Progenitor cell of endocrine pancreas (in vitro differentiated cells): ENCODE measurements at places on chromosomes 2 and 18.

GRCh38 chr2:212360068-212360460 is 178.5 kb downstream of the ERBB4 start:
- no peaks in the 10 kb centered on the region for H3K36me3 ChIP-seq
- no peaks in the 10 kb centered on the region for H3K27me3 ChIP-seq
- no peak overlapping the region for H3K4me3 ChIP-seq
- H3K27ac ChIP-seq: peak overlapping the region; percentile 80
- no peak for DNase-seq

GRCh38 chr18:58559427-58560186 is 69.3 kb downstream of the ALPK2 start:
- no peaks in the 10 kb centered on the region for H3K36me3 ChIP-seq
- H3K4me3 ChIP-seq: no peak overlapping the region
- peaks cover 14% of the 10 kb centered on the region for H3K27me3 ChIP-seq
- H3K4me1 ChIP-seq: peaks cover 8% of the 10 kb centered on the region
- DNase-seq: no peak
- H3K27ac ChIP-seq: no peak overlapping the region

DNA sequence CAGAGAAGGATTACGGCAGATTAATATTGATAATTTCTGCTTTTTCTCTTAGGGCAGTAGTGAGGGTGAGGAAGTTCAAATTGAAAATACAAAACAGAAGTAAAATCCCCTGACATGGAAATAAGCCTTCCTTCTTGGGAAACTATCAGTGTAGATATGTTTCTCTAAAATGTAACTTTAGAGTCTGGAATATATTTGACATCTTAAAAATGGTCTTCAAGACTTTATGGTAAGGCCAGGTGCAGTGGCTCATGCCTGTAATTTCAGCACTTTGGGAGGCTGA is 33.0 kb downstream of the INPP5D start:
- H3K27ac ChIP-seq: no peak overlapping the region
- no peak overlapping the region for H3K4me3 ChIP-seq
- no peaks in the 10 kb centered on the region for H3K36me3 ChIP-seq
- H3K27me3 ChIP-seq: peaks cover 11% of the 10 kb centered on the region
- H3K4me1 ChIP-seq: no peaks in the 10 kb centered on the region

DNA sequence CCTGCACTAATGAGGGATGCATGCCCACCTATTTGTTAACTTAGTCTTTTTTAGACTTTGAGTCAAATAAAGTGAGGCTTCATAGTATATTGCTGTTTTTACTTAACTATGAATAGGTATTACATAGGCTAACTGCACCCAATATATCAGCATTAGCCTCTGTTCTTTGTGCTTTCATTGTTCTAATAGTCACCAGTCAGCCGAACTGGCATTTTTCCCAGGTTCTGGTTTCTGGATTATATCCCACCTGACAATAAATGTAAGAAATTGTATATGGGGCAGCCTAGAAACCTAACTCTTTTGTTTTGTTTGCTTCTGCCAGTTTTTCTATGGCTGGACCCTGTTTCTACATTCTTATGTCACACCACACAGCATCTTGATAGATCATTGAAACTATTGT is 1672.4 kb upstream of the LRRTM1 start:
- DNase-seq: no peak
- no peaks in the 10 kb centered on the region for H3K27me3 ChIP-seq
- H3K4me3 ChIP-seq: no peak overlapping the region
- no peaks in the 10 kb centered on the region for H3K36me3 ChIP-seq
- no peak overlapping the region for H3K27ac ChIP-seq
- H3K4me1 ChIP-seq: no peaks in the 10 kb centered on the region

- H3K4me1 ChIP-seq: peaks cover 5% of the 10 kb centered on the region
- H3K27me3 ChIP-seq: no peaks in the 10 kb centered on the region
- no peak overlapping the region for H3K4me3 ChIP-seq
- no peak for DNase-seq
- H3K36me3 ChIP-seq: no peaks in the 10 kb centered on the region
- H3K27ac ChIP-seq: no peak overlapping the region
Observed at GRCh38 chr2:6309415-6310255, 556.1 kb downstream of the CMPK2 start.

- peaks cover 10% of the 10 kb centered on the region for H3K4me1 ChIP-seq
- H3K27ac ChIP-seq: no peak overlapping the region
- no peak overlapping the region for H3K4me3 ChIP-seq
- DNase-seq: no peak
- no peaks in the 10 kb centered on the region for H3K27me3 ChIP-seq
- H3K36me3 ChIP-seq: peaks cover 3% of the 10 kb centered on the region
Observed at GRCh38 chr2:196266855-196267254, 95.5 kb upstream of the STK17B start.

- H3K27me3 ChIP-seq: no peaks in the 10 kb centered on the region
- H3K36me3 ChIP-seq: no peaks in the 10 kb centered on the region
- DNase-seq: no peak
Observed at GRCh38 chr2:150101947-150102346, 385.5 kb downstream of the RND3 start.
